Fibroblast of skin of scalp (primary cell): ENCODE measurements at places on chromosomes 2 and 18.

GRCh38 chr2:6358546-6358945, 507.2 kb downstream of the CMPK2 start:
- DNase-seq: no peak

DNA sequence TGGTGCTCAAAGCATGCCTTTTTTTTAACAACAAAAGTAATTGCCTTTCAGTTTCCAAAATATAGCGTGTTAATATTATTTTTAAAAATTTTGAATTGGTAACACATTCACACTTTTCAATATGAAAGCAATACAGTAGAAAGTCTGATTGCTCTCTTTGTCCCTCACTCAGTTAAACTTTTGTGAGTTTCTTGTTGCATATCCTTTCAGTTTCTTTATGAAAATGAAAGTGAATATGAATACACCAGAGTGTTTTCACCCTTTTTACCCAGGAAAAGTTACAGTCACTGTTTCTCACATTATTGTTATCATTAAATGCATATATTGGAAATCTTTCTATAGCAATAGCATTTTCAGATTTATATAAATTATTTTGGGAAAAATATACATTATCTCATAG, 377.4 kb upstream of the CRIM1 start:
- no peak for DNase-seq

DNA sequence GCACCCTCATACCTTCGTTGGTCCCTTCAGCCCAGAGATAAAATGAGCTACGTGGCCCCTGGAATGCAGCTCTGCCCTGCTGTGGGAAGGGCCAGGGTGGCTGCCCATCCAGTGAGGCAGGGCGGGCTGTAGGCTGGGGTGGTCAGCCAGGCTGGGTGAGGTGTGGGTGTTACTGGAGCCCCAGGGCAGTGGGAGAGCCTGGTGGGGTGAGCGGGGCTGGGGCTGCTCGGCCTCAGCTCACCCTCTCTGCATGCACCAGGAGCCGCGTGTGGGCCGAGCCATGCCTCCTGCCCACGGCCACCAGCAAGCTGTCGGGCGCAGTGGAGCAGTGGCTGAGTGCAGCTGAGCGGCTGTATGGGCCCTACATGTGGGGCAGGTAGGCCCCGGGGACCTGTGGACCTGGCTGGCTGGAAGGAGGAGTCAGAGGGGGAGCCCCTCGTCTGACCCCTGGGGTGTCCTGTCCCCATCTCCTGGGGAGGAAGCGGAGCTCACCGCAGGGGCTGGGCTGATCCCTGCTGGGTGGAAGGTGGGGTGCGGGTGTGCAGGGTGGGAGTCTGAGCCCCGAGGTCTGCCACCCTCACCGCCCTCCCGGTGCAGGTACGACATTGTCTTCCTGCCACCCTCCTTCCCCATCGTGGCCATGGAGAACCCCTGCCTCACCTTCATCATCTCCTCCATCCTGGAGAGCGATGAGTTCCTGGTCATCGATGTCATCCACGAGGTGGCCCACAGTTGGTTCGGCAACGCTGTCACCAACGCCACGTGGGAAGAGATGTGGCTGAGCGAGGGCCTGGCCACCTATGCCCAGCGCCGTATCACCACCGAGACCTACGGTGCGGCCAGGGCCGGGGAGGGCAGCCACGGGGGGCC, 5.5 kb downstream of the RNPEPL1 start:
- no peak for DNase-seq

DNA sequence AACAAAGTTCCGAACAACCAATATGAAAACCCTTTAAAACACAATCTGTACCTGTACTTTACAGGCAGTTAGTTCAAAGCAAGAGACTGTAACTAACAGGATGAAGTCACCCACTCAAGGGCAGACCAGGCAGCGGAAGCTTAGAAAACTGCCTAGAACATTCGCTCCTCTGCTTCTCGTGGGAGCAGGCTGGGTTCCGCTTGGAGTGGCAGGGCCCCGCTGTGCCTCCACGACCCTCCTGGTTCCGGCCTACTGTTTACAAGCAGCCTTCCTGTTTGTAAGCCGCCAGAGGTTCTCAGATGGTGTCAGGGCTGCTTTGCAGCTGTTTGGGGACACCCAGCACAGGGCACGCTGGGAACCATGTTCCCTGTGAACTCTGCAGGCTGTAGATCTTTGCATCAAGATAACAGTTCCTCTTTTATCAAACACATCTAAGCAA, 31.3 kb downstream of the CIB4 start:
- DNase-seq: no peak

DNA sequence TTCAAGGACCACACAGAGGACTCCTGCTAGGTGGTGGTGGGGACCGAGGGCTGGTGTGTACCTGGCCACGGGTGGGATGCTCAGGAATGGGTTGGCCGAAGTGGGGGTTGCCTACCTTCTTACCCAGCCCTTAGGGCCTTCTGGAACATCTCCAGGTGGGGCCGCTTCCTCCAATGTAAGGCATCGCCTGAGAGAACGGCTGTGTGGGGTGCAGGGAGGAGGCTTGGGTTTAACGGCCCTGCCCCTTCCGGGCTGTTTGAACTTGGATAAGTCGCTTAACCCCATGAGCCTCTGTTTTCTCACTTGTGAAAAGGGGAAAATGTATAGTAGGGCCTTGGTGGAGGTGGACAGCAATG, 35.0 kb downstream of the EMILIN2 start:
- no peak for DNase-seq

GRCh38 chr2:148578493-148578884, 66.1 kb upstream of the EPC2 start:
- no peak for DNase-seq

DNA sequence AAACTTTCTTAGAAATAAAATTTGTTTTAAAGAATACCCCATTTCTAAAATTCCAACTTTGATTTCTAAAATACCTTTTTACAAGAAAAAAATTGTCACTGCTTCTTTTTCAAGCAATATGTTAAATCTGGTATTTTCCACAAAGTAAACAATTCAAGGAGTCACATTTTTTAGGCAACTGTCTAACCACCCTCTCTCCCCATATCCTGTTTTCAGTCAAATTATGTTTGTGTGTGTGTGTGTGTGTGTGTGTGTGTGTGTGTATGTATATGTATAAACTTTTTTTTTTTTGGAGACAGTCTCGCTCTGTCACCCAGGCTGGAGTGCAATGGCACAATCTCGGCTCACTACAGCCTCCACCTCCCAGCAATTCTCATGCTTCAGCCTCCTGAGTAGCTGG, 59.3 kb downstream of the ADNP2 start:
- peak; percentile 64 for DNase-seq

GRCh38 chr2:159202568-159203071, 83.9 kb downstream of the WDSUB1 start:
- DNase-seq: peak; percentile 99

GRCh38 chr2:40436093-40436475, 15.8 kb downstream of the SLC8A1 start:
- DNase-seq: no peak

GRCh38 chr18:51391731-51392130, 194.2 kb upstream of the MEX3C start:
- DNase-seq: no peak
